ENCODE measurements at places on chromosomes 5 and 9.

DNA sequence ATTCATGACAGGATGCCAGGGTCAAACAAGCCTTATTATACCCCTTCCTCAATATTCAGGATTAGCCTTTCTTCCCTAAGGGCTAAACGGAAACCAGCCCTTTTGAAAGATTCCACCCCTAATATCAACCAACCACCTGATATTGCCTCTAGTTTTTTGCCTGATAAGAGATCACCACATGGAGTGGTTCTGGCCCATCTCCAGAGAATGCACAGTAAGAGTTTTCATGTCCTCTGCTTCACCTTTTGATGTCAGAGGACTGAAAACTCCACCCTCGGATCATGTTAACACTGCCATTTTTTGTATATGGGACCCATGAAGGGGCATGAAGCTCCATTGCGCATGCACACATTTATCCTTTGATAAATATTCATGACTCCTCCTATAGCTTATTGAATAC is 5.8 kb upstream of the LNPEP start:
- DNase-seq = no peak

- no peak for DNase-seq
Observed at GRCh38 chr9:126857261-126857960, 3.0 kb upstream of the ZBTB34 start.

DNA sequence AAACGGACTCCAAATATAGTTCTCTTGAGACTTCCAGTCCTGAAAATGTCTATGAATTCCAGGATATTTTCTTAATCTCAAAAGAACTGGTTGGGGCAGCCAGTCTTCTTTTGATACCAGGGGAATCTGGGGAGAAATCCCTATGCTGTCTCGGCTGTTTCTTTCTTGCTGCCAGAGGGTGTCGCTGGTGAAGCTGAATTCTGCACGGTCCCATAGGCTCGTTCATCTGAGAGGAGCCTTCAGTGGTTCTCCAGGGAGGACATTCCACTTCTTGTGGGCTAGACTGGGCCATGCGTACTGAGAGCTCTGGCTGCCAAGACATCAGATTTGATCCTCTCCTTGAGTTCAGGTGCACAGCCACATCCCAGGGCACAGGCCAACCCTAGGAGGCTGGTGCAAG is 155.0 kb upstream of the CLINT1 start:
- DNase-seq = no peak

DNA sequence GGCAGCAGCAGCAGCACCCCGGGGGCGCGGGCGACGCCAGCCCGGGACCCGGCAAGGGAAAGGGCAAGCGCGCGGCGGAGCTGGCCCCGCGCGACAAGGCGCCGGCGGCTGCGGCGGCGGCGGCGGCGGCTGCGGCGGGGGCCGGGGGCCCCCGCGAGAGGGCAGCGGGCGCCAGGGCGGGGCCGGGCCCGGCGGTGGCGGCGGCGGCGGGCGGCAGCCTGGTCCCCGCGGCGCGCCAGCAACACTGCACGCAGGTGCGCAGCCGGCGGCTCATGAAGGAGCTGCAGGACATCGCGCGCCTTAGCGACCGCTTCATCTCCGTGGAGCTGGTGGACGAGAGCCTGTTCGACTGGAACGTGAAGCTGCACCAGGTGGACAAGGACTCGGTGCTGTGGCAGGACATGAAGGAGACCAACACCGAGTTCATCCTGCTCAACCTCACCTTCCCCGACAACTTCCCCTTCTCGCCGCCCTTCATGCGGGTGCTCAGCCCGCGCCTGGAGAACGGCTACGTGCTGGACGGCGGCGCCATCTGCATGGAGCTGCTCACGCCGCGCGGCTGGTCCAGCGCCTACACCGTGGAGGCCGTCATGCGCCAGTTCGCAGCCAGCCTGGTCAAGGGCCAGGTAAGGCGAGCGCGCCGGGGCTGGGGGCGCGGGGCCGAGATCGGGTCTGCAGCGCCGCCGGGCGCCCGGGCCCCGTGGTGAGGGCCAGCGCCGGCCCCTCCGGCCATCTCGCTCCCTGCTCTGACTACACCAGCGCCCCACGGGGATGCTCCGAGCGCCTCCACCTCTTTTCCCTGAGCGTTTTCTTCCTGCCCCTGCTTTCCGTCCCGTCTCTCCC is at the start of gene UBE2QL1:
Gene UBE2QL1 (plus strand): TSS at position 238 of the 843 bp plus-strand sequence. CDS start 35 bp downstream, at position 273.
- DNase-seq = no peak

DNA sequence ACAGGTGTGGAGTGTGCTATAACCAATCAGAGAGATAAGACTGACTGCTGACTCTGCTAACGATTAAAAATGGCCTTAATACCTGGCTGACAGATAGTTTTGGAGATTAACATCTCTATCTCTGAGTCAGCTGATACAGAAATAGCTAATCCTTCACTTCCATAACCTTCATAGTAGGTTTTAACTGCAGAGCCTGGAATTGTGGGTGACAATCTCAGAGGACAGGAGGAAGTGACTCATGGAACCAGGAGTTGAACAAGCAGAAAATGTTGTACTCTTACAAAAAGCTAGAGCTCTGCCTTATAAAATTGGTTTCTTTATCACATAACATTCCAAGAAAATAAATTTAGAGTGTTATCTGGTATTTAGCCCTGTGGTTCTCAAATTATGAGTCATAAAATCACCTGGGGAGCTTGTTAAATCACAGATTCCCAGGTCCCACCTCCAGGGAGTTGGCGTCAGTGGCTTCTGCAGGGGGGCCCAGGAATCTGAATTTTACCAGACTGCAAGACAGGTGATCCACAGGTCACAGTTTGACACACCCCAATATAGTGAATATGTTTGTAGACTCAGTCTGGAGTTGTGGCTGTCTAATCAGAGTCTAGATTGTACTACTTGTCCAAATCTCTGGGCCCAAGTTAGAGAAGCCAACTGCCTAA is 44.4 kb upstream of the AFAP1L1 start:
- no peak for DNase-seq

- no peak for DNase-seq
Observed at GRCh38 chr5:37043693-37044092, 167.1 kb downstream of the NIPBL start.

- peak; percentile 58 for DNase-seq
Observed at GRCh38 chr9:127308652-127309434, 44.3 kb downstream of the GARNL3 start.

DNA sequence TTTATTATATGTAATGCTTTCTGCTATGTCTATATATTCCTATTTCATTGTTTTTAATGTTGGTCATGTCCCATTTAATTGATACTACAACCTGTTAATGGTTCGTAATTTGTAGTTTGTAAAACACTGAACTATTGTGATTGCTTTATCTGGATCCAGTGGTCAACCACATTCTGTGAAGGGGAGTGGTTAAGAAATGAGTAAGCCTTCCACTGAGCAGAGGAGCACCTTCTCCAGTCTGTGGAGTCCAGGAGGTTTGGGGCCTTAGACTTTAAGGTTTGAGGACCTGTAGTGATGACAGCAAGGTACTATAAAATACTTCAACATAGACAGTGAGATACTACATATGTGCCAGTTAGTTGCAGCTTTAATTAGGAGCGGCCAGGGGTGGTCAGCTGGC is 67.7 kb upstream of the RAD23B start:
- DNase-seq = no peak

GRCh38 chr5:61620699-61621182 is 288.7 kb downstream of the ZSWIM6 start:
- no peak for DNase-seq

GRCh38 chr9:70639853-70640814 is 225.7 kb upstream of the KLF9 start:
- DNase-seq = peak; percentile 18

GRCh38 chr9:79559495-79560181 is 12.1 kb upstream of the TLE4 start:
- no peak for DNase-seq

DNA sequence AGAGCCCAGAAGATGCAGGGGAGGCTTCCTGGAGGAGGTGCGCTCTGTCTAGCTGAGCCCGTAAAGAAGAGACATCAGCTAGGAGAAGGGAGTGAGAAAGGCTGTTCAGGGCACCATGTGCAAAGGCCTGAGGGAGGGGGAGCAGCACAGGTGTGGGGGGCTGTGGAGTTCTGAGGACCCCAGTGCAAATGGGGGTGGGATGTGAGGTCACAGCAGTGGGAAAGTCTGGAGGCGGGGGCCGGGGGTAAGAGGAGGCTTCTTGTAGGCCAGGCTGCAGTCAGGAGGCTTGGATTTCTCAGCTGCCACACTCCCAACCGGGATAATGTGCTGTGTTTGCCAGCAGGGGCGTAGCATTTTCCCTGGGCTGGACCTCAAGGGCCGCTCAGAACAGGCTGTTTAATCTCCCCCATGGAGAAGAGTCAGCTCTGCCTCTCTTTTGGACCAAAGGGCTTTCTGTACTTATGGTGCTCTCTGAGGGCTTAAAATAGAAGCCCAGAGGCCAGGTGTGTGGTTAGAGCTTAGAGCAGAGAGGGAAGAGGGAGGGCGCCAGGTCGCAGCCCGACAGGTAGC is 5.7 kb downstream of the NEURL1B start:
- no peak for DNase-seq

DNA sequence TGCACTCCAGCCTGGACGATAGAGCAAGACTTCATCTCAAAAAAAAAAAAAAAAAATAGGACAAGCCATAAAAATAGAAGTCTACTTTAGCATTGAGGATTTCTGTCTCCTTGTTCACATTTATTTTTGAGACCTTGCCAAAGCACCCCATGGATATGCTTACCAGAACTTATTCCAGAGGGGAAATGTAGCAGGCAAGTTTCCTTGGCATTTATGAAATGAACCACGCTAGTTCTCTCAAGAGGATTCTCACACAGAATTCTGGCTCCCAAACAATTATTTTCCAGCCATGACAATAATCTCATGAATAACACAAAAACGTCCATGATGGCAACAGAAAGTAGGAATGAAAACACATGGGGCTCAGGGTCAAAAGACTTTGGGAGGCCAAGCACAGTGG is 23.4 kb upstream of the GPX8 start:
- DNase-seq = peak; percentile 59

- DNase-seq = no peak
Observed at GRCh38 chr5:128532127-128532526, 5.9 kb downstream of the FBN2 start.

DNA sequence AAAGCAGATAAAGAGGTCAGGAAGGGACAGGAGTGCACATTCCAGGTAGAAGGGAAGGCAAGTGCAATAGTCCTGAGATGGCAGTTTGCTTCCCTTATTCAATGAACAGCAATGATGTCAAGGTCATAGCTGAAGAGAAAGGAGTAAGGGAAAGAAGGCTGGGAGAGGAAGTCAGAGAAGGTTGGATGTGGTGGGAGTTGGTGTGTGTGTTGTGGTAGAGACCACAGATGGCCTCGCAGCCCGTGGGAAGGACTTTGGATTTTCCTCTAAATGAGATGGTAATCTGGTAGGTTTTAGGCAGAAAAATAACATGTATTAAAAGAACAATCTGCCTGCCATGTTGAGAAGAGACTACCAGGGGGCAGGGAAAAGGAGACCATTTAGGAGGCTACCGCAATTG is 25.1 kb upstream of the LPAR1 start:
- DNase-seq = no peak

- DNase-seq = no peak
Observed at GRCh38 chr5:97499605-97500004, 316.6 kb upstream of the RIOK2 start.

DNA sequence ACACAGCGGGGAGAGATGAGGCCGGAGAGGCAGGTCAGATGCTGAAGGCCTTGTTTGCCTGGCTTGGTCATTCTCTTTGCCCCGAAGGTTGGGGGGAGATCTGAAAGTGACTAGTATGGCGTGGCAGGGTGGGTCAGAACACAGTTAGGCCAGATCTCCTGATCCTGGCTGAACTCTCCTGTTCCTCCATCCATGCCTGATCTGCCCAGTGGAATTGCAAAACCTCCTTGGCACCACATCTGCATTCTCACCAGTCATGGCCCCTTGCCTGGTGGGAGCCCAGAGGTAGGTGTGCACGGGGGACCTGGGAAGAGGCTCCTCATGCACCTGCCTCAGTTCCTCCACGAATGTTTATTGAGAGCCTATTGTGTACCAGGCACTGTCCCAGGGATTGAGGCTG is 23.2 kb downstream of the TEX53 start:
- DNase-seq = no peak

- no peak for DNase-seq
Observed at GRCh38 chr9:18588002-18588401, 114.0 kb downstream of the ADAMTSL1 start.

DNA sequence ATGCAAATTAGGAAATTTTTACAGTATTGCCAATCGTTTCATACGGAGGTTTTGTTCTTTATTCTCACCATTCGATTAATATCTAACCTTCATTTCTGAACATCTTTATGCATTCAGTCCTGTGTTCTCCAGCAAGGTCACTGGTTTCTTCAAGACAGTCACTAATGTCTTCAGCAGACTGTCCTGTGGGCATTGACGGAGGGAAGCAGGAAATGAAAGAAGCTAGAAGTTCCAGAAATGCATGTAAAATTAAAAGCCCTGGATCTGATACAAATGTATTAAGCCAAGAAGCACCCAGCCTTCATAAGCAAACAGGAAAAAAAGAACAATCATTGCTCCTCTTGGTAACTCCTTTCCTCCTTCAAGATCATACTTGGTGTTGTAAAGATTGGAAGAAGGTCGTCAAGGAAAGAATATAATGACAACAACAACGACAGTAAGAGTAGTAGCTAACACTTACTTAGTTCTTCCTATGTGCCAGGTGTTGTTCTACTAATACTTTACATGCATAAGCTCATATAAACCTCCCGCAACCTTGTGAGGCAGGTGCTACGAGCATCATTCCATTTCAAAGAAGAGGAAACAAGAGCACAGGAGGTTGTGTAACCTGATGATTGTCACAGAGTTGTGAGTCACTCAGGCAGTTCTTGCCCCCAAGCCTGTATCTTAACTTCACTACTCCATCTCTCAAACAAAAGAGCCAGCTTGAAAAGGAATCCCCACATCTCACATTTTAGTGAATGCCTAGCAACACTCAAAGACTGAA is 59.9 kb upstream of the CER1 start:
- DNase-seq = no peak

DNA sequence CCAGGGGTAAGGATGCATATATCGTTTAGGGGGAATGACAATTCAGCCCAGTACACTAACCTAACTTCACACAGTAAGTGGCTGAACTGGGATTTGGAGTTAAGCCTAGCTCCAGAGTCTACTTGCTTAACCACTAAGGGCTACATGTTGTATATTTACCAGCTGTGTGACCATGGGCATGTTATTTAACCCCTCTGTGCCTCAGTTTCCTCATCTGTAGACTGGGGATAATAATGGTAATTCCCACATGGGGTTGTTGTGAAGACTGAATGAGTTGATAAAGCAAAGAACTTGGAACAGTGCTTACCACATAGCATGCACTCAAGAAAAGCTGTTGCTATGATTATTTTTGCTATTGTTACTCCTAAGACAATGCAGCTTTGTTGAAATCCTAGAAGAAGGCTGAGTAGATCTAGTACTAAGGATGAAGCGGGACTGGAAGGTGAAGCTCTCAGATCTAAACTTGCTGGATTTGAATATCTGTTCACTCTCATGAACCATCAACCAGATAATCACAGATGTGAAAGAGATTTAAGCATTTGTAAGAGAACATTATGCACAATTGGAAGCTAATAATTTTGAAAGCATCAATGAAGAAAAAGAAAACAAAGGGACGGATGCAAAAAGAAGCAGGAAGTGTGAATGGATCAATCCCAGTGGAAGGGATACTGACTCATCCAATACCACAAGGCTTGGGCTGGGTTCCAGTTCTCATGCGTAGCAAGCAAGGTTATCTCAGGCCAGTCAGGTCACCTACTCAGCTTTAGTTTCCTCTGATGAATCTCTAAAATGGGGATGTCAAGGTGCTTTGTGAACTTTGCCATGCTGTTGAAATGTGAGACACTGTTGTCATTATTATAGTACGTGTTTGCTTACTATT is 78.5 kb upstream of the TBC1D2 start:
- DNase-seq = no peak

Data from SK-N-MC (cell line).